Activated CD4-positive, alpha-beta T cell treated with anti-CD3 and anti-CD28 coated beads, Interleukin-2, amount 50 U/mL, for 48 hours (primary cell): ENCODE measurements at places on chromosomes 11 and 22.

- no peak for DNase-seq
Measured at GRCh38 chr22:35617137-35617755, at the start of gene MB. Gene MB (minus strand): TSS chr22:35617329. CDS start chr22:35617257, 72 bp downstream.

GRCh38 chr11:77617892-77618291 is 19.7 kb downstream of the CLNS1A start:
- no peak for DNase-seq

GRCh38 chr22:33699176-33699575 is 221.1 kb downstream of the LARGE1 start:
- DNase-seq: no peak

DNA sequence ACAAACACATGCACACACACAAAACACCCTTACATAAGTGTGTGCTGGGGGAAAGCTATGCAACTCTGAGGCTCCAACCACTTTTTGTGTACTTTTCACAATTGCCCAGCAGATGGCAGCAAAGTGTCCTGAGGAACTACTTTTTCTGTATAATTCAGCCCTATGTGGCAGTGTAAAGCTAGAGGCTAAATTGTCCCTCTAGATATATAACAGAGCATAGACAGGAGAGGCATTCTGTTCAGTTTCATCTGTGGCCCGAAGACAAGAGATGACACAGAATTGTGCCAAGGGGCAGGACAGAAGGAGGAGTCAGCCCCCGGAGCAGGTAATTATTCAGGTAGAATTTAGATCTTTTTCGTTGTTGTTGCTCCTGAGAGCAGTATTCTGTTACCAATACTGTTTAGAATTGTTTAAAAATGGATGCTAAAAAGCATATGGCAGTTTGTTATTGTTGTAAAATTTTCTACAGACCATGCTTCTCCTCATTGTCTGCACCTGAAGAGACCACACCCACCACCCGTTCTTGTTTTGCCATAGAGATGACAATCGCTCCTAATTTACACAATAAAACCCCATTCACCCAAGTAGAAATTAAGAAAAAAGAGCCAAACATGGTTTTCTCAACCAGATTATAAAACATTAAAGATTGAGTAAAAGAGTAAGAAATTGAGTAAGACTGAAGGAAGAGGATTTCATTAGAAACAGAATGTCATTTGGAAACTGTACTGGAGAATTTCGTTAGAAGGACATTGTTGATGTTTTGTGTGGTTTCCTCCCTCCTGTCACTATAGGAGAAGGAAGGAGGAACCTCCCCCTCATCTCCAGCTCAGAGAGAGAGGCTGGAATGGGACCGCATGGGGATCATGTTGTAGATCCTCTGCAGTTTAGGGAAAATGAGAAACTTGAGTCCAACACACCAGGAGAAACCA is 14.5 kb upstream of the MS4A7 start:
- DNase-seq: peak; percentile 50

DNA sequence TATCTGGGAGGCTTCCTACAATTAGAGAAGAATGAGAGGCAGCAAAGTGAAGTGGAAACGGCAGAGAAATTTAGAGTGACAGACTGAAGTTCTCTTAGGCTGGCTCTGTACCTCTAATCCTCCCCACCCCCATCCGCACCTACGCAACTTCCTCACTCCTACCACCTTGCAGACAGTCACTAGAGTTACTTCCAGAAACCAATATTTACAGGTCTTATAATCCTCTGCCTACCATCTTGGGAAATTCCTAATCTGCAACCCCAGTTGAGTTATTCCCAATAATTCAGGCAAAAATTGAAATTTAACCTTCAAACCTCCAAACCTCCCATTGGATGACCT is 71.7 kb downstream of the PAK1 start:
- no peak for DNase-seq

- no peak for DNase-seq
Measured at GRCh38 chr11:79461144-79461543, 20.3 kb upstream of the TENM4 start.

DNA sequence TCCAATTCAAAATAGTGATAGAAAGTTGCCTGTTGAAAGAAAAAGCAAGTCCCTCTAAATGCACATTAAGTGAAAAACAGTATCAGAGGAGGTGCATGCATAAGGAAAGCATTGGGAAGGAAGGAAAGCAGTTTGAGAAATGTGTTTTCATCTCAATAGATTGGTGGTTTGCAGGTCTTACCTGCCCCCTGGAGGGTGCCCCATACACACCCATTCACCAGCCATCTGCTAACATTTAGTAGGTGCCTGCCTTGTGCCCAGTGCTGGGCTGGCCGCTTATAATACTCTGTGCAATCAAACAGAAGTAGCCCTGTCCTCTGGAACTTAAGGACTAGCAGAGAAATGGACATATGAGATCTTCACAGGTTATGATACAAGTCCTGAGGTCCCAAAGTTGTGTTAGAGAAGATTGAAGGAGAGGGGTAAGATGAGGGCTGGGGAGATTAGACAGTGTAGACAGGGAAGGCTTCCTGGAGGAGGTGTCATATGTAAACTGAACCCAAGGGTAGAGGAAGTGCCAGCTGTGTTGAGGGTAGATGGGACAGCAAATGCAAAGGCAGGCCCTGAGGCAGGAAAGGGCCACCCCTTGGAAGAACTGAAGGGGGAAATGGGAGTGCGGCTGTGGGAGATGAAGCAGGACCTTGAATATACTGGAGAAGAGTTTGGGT is 184.2 kb downstream of the MN1 start:
- no peak for DNase-seq

DNA sequence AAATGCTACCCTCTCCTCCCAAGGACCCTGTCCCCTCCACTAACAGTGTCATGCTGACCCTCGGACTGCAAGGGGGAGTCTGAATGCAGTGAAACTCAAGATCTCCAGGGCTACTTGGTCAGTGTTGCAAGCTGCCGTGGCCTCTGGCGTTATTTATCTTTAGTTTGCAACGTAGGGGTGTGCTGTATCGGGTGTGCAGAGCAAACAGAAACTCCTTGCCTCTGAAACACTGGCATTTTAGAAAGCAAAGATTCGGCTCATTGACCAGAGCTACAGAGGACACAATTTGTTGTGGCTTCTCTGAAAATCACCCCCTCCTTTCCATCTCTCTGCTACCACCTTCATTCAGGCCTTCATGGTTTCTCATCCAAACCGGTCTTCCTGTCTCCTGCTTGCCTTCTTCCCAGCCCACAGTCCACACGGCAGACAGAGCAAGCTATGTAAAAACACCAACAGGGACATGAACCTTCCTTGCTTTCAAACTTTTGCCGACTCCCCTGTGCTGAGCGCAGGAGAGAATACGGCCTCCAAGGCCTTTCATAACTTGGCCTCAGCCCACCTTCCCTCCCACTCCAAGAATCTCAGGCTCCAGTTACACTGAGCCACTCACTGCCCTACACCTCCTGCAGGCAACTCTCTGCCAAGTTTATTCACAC is 14.9 kb downstream of the FZD4 start:
- DNase-seq: no peak

- DNase-seq: no peak
Measured at GRCh38 chr22:39214383-39215069, 30.3 kb downstream of the PDGFB start.
